Parietal lobe (tissue), 2 donors: ENCODE measurements at places on chromosomes 13 and 19. TPM values are rescaled to one million over a fixed set of nuclear protein-coding genes. Genes with fewer than 3 reads are reported as not detected.

Gene SULT2A1
- not detected for total RNA-seq

Gene SLC25A15
- 17.8 TPM for total RNA-seq

Gene SIGLEC10
- total RNA-seq = 1.9 TPM

Gene IFNL1
- total RNA-seq = not detected

Gene TLE6
- 1.9 TPM for total RNA-seq

Gene MED4
- total RNA-seq = 26.6 TPM

Gene ZNF304
- 22.8 TPM for total RNA-seq

Gene PPFIA3
- 37.6 TPM for total RNA-seq

Gene RFPL4A
- total RNA-seq = not detected

Gene TMEM238
- total RNA-seq = not detected

Gene ETHE1
- 19.4 TPM for total RNA-seq

Gene SCGB2B2
- 1.3 TPM for total RNA-seq

Gene PCDH8
- 36.3 TPM for total RNA-seq

Gene IQCN
- 2.5 TPM for total RNA-seq

Gene FAM216B
- 0.94 TPM for total RNA-seq

Gene LMTK3
- 16.6 TPM for total RNA-seq

Gene PLIN5
- 3.8 TPM for total RNA-seq

Gene TICAM1
- total RNA-seq = 0.63 TPM

Gene RDH8
- not detected for total RNA-seq

Gene WTIP
- total RNA-seq = 16.6 TPM

Gene PNMA8C
- total RNA-seq = 19.1 TPM

Gene SCN1B
- 1.6 TPM for total RNA-seq

Gene RPS19
- total RNA-seq = 374 TPM

Gene CAMSAP3
- 28.2 TPM for total RNA-seq

Gene LRRC4B
- 79.8 TPM for total RNA-seq

Gene ZBTB32
- total RNA-seq = not detected

Gene ZNF440
- total RNA-seq = 31.6 TPM

Gene MBD3L2B
- total RNA-seq = not detected

Gene RNF17
- 2.2 TPM for total RNA-seq

Gene ARHGAP33
- 123 TPM for total RNA-seq

Gene METTL21C
- not detected for total RNA-seq

Gene UPK1A
- not detected for total RNA-seq

Gene LILRB2
- not detected for total RNA-seq

Gene EFNA2
- 7.5 TPM for total RNA-seq

Gene BBC3
- total RNA-seq = 10.3 TPM

Gene LATS2
- 3.1 TPM for total RNA-seq

Gene OR7D2
- total RNA-seq = not detected

Gene TNNT1
- total RNA-seq = 0.94 TPM

Gene MEIOSIN
- total RNA-seq = not detected

Gene KLC3
- total RNA-seq = not detected

Gene THSD1
- total RNA-seq = 11.9 TPM

Gene ZNF177
- total RNA-seq = 14.7 TPM
